ENCODE measurements at places on chromosomes 1 and 21.

DNA sequence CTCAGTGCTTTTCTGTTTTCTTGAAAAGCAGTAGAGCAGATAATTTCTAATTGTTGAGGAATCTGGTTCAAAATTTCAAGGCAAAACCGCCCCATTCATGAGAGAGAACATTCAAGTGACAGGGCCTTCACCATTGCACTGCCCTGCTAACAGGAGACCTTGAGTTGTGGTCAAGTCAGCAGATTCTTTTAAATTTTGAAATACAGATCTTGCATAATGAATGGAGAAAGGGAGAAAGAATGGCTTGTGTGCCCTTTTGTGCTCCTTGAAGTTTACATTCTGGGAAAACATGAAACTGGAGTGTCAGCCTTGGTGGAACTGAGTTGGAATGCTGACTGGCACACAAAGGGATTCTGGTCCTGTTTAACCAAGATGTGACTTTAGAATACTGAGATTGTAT, 164.5 kb upstream of the UBE2U start:
- DNase-seq: no peak

GRCh38 chr1:109850827-109851226, 59.8 kb upstream of the CSF1 start:
- no peak for DNase-seq

DNA sequence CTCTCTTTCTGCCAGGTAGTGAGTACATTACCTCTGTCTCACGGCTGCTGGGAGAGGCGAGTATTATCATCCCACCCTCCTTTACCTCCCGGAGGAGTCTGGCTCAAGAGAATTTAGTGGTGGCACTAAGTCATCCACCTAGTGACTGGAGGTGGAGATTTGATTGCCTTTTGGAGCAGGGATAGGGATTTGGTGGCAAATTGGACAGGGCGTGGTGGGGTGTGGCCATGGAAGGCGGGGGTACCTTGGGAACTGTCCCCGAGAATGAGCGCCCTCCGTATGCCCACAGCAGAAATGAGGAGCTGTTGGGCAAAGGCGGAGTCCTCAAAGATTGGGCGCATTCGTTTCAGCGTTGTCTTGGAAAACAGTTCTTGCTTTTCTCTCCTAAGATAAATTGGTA, 32.1 kb upstream of the HMGN1 start:
- no peak for DNase-seq

GRCh38 chr1:1921459-1921862, 2.4 kb upstream of the TMEM52 start:
- DNase-seq: no peak

DNA sequence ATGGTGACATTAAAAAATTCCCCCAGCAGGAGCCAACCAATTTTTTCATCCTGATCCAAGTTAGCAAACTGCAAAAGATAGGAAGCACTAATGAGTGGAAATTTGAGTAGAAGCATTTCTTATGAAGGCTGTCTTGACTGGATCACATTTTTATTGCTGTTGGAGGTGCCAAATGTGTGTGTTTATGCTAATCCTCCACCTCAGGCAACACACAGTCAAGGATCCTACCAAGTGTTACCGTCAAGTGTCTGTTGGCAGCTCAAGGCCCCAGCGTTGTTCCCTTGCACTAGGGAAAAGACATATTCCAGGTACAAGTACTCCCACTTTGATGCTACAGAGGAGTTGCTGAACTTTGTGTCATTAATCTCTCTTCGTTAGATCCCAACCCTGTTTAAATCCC, 18.3 kb downstream of the METTL18 start:
- no peak for DNase-seq

DNA sequence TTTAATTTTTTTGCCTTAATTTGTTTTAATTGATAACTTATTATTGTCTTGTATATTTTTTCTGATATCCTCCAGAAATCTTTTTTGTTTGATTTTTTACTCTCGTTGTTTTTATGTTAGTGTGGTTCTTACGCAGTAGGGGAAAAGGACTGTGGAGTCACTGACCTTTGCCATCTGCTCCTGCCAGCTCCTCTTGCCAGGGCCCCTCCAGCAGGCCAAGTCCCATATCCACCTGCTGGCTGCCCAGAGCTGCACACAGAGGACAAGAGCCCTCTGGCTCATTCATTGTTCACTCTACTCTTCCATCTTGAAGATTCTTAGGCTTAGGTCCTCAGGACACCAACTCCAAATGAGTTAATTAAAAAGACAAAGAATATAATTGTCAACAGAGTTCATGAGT, 316.4 kb upstream of the DUSP10 start:
- DNase-seq: no peak

GRCh38 chr1:11842154-11843041, 5.2 kb downstream of the NPPA start:
- DNase-seq: peak; percentile 49

GRCh38 chr1:171644805-171645483, 7.5 kb downstream of the MYOC start:
- peak; percentile 56 for DNase-seq

GRCh38 chr1:109622137-109622892, 2.7 kb downstream of the AMPD2 start:
- no peak for DNase-seq

DNA sequence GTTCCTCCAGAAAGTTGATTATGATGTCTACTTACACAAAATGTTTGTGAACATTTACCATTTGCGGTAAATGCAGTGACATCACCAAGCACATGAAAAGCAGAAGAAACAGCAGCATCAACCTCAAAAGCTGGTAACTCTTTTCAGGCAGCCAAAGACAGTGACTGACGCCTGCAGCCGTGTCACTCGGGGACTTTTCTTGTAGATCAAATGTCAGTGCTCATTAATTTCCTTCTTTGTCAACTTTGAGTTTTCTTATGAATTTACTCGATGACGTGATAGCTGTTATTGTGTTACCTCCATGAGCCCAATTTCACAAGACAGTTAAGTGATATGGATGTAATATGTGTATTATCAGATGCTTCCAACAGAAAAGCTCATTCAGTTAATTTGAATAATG, 92.5 kb downstream of the RIPK4 start:
- no peak for DNase-seq

DNA sequence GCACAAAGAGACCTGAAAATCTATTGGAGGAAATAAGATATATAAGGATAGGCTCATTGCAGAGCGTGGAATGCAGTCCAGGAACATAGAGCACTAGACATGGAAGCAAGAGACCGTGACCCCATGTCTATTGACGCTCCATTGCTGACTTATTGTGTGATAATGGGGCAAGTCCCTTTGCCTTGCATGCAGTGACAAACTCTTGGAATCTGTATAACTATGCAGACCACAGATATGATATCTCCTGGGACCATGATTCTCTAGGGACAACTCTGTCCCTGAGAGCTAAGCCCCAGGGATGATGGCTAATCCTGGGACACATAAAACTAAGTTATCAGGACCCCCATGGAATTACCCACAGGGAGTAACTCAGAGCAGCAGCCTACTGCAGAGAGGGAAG, 73.1 kb upstream of the PRDX6 start:
- DNase-seq: no peak

DNA sequence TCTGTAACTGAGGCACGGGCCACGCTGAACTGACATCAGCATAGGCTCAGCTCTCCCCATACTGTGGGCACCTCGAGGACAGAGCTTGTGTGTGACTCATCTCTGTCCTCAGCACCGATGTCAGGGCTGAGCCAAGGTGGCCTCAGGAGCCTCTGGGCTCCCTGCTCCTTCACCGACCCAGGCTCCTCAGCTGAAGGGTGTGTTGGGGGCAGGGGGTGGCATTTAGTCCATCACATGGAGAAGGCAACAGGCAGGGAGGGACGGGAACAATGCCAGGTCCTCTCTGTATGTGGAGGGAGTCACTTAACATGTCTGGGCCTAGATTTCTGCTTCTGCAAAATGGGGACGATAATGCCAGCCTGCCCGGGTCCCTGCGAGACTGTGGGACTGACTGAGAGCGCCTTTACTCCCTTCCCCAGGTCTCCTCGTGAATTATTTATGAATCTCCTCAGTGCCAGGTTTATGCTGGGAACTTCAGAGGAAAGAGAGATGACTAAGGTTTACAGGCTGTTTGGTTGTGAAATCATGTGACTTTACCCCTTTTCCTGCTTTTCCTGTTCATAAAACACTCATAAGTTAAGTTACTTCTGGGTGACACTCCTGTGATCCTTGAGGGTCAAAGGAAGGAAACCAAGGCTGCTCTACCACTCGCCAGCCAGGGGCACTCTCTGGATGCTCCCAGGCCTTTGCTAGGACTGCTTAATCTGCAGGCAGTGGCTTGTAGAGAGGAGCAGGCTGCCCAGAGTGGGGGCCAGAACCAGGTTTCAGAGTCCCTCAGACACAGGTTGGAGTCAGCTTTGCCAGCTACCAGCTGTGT, 16.2 kb downstream of the TTC39A start:
- DNase-seq: no peak

DNA sequence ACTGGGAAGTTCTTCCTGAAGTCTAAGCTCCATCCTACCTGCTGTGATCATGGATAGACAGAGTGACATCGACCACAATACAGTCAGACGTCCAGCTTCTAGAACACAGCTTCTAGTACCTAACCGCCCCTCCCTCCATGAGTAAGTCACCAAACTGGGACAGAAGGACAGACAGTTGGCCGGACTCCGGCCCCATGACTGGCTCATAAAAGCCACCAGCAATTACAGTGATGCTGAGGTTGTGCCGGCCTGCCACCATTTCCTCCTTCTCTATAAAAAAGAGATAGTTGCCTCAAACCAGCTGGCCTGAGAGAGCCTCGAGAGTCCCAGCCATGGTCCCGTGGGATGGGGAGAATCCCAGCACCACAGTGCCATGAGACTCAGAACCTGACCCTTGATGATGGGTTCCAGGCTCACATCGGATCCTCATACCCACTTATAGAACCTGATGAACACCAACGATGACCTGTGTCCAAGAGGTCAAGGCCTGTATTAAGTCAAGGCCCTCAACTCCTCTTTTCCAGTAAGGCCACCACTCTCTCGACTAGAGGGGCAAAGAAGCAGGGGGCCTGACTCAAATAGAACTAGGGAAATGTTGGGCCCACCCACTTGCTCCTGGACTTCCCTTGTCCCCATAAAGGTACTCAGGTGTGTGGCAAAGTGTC, 3.4 kb downstream of the MEF2D start:
- DNase-seq: no peak

- no peak for DNase-seq
Observed at GRCh38 chr1:60622486-60622885, 459.9 kb upstream of the NFIA start.

- no peak for DNase-seq
Observed at GRCh38 chr1:91555821-91556531, 55.3 kb downstream of the CDC7 start.

Data from inflammatory macrophage treated with lipopolysaccharide for 1 hour (primary cell).